ENCODE measurements at places on chromosomes 5 and 9.

DNA sequence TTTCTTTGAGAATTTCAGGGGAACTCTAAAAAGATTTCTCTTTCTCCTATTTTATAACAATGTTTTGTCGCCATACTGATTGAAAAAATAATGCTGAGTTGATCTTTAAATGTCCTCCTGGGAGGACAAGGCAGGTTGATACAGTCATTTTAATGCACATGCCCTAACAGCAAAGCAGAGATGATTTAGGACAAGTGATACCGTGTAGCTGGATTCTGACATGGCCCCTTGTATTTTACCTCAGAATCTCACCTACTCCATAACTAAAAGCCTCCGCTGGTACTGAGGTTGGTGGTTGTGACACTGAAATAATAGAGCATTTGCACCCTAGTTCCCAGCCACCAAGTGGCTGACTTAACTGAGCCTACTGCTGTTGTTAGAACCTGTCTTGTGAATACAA, 811 bp upstream of the LRRTM2 start:
- DNase-seq = no peak

DNA sequence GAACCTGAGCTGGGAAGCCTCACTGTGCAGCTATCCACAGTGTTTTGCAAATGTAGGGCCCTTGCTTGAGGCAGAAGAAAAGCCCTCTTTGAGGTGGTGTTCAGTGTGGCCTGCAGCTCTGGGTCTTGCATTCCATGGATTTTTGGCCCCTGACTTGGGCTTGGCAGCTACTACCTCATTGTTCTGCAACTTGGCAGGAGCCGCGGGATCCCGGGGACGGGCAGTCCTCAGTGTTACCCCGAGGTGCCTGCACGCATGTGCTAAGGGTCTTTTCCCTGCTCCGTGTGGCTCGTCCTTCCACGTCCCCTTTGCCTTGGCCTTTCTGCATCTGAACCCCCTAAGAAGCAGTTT, 39.8 kb downstream of the NEK6 start:
- DNase-seq = no peak

GRCh38 chr5:37737326-37738056, 102.3 kb downstream of the GDNF start:
- DNase-seq = no peak

- DNase-seq = no peak
These were observed 18.4 kb upstream of the QSOX2 start for GRCh38 chr9:136264031-136264430.

- no peak for DNase-seq
These were observed 26.9 kb downstream of the GPRIN1 start for GRCh38 chr5:176583076-176583475.

GRCh38 chr5:65825408-65826328, 100.7 kb upstream of the ERBIN start:
- peak; percentile 55 for DNase-seq

DNA sequence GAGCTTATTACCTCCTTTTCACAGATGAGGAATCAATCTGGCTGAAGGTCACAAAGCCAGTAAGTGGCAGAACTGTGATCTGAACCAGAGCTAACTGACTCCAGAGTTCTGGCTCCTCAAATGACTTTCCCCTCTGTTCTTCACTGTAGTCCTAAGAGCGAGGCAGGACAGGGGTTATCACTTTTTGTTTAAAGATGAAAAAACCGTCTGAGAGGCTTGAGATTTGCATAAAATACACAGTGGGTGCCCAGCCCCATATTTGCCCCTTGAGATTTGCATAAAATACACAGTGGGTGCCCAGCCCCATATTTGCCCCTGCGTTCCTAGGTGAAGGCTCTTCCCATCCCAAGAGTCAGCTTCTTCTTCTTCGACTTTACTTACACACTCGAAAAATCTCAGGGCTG, 667 bp downstream of the FBXO10 start:
- no peak for DNase-seq

- no peak for DNase-seq
These were observed 74.1 kb upstream of the CLINT1 start for GRCh38 chr5:157933005-157933404.

GRCh38 chr5:110343616-110344015, 382.9 kb downstream of the TMEM232 start:
- DNase-seq = peak; percentile 20

DNA sequence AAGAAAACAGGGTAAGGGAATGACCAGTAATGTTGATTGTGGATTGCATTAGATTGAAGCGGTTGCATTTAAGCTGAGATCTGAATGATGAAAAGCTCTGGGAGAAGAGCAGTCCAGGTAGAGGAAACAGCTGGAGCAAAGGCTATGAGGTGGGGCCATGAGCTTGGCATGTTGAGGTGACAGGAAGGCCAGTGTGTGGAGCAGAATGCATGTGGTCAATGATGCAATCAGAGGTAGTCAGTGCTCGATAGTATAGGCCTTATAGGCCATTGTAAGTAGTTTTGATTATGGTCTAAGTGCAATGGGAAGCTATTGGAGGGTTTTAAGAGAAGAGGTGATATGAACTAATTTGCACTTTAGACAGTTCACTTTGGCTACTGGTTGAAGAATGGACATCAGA, 270.4 kb downstream of the ARHGAP26 start:
- DNase-seq = no peak

GRCh38 chr9:99693888-99694287, 127.8 kb upstream of the NR4A3 start:
- DNase-seq = no peak

GRCh38 chr9:85421641-85422040, 320.1 kb downstream of the AGTPBP1 start:
- DNase-seq = no peak

DNA sequence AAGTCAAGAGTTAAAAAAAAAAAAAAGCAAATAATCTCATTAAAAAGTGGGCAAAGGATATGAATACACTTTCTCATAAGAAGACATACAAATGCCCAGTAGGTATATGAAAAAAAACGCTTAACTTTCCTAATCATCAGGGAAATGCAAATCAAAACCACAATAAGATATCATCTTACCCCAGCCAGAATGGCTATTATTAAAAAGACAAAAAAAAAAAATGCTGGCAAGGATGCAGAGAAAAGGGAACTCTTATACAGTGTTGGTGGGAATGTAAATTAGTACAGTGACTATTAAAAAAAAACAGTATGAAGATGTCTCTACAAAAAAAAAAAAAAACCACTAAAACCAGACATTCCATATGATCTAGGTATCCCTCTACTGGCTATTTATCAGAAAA, 79.4 kb downstream of the LPAR1 start:
- DNase-seq = no peak

DNA sequence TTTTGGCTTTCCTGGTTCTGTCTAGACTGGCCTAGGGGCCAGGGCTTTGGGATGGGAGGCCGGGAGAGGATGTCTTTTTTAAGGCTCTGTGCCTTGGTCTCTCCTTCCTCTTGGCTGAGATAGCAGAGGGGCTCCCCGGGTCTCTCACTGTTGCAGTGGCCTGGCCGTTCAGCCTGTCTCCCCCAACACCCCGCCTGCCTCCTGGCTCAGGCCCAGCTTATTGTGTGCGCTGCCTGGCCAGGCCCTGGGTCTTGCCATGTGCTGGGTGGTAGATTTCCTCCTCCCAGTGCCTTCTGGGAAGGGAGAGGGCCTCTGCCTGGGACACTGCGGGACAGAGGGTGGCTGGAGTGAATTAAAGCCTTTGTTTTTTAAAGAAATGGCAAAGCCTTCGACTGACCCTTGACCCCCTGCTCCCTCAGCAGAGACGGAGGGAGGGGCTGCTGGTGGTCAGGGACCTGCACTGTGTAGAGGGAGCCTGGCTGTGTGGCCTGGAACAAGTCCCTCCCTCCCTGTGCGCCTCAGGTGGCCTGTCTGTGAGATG, 11.1 kb downstream of the FPGS start:
- DNase-seq = peak; percentile 64

DNA sequence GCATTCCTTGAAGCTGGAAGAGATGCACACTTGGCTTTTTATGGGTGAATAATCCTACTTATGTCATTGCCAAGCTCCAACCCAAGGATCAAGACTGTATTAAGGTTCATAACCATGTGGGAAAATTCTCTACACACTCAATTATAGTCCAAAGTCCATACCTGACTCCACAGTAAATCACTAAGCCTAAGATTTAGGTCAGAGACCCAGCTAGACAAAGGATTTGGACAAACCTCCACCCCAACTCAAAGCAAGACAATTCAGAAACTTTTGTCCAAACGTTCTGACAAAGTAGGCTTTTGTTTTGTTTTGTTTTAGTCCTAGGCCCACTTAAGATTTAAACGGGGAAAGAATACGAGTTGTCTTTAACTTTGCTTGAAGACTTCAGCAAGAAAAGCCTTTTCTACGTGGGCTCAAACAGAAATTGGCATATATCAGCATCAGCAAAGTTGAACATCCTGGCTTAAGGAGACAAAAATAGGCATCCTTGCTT, 1.7 kb downstream of the MEGF9 start:
- DNase-seq = no peak

All from hematopoietic multipotent progenitor cell treated with erythropoietin and hydrocortisone succinate and interleukin-3 and kit ligand, for 6 days (in vitro differentiated cells).